ENCODE measurements at places on chromosomes 2 and 18. TPM values are rescaled to one million over a fixed set of nuclear protein-coding genes. Genes with fewer than 3 reads are reported as not detected.

Gene HOXD8
- total RNA-seq: not detected

Gene FSHR
- total RNA-seq: not detected

Gene FAM110C
- 8.6 TPM for total RNA-seq

DNA sequence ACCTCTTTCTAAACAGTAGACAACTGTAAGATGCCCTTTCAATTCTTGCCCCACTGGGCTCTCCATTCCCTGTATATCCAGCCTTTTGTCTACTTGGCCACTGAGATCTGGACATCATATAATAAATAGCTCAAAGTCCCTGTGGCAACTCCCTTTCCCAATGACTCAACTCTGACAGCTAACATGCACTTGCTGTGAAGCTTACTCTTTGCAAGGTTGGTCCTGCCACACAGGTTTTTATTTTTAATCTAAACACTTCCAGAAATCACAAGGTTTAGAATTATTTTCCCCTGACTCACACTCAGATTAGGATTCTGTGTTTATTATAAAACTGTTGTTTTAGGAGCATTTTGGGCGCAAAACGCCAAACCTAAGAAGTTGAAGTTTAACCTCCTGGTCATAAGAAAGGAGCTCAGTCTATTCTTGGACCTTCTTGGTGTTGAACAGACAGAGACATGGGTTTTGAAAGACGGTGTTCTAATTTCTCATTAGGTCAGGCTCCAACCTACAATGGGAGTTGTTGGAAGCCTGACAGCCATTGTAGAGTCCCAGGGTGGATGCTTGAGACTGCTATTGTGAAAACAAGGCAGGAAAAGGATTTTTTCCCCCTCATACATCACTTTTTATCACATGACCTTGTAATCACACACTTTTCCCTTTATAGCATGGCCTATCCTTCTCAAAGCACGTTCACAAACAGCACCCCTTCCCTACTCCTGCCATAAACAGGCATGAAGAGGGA, 124.7 kb upstream of the SERPINE2 start:
- no peak for DNase-seq

Gene ASPRV1
- 2.0 TPM for total RNA-seq

- DNase-seq: no peak
These were observed 139.7 kb downstream of the INO80D start for GRCh38 chr2:205946226-205946625.

Gene ANKRD12
- total RNA-seq: 135 TPM

DNA sequence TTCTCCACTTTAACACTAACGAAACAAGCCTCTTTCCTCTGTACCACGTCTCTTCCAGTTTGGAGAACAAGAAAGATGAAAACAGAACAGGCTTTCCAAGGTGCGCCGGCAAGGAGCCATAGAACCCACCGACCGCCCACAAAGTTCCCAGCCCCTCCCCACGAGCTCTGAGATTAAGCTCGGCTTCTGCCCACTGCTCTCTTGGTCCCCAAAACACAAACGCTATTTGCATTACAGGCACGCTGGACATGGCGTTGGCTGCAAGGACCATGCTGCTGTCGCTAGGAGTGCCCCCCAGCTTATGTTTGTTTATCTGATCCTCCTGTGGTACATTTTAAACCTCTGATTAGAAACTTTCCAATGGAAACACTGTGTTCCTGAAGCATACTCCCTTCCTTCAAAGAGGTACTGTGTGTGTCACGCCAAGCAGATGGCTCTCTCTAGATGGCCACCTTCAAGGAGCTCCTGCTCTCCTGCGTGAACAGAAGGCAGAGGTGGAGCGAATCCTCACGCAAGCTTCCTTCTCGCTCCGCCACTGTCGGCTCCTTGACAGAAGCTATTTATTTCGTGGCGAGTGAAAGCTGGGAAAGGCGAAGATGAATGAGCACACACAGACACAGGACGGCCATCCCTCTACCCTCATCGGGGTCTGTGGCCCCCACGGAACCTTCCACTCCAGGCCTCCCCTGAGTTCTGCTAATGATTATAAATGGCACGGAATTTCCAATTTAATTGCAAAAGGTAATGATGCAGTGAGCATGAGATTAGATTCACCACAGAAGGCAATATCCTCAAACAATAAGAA, 166.2 kb downstream of the EIPR1 start:
- DNase-seq: no peak

Gene MTCL1
- 15.9 TPM for total RNA-seq

DNA sequence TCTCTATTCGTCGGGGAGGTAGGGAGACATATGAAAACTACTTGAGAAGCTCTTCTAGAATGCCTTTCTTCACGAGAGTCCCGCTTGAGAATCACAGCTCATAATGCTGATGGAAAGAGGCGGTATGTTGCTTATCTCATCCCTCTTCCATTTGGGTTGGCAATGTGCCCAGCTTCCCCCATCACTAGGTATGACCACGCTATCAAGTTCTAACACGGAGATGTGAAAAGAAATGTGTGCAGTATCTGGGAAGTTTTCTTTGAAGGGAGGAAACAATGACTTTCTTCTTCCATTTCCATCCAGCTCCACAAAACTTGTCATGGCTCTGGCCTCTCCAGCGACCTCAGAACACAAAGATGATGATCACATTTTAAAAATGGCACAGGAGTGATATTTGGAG, 742.4 kb downstream of the DCDC2C start:
- no peak for DNase-seq

Gene PASK
- total RNA-seq: 15.1 TPM

Gene GPR75
- total RNA-seq: 18.3 TPM

GRCh38 chr18:68995675-68996074, 197.8 kb downstream of the CCDC102B start:
- DNase-seq: no peak

- DNase-seq: no peak
These were observed 63.1 kb downstream of the SPOPL start for GRCh38 chr2:138564586-138565229.

GRCh38 chr18:44609181-44609941, 71.3 kb upstream of the SETBP1 start:
- no peak for DNase-seq

DNA sequence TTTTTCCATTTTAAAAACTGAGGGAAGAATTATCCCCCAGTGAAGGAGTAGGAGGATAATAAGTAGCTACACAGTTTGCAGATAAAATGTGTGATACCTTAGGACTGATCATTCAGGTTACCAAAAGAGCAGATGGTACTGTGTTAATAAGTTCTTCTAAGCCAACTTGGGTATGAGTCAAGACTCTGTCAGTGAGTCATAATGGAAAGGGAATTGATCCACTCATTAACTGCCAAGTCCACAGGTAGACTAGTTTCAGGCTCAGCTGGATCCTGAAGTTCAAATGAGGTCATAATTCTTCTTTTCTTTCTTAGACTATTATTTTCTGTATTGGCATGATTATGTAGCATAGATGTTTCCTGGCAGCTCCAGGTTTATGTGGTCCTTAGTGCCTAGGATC, 142.4 kb upstream of the ALPP start:
- no peak for DNase-seq

Gene ABCG8
- total RNA-seq: 0.41 TPM

DNA sequence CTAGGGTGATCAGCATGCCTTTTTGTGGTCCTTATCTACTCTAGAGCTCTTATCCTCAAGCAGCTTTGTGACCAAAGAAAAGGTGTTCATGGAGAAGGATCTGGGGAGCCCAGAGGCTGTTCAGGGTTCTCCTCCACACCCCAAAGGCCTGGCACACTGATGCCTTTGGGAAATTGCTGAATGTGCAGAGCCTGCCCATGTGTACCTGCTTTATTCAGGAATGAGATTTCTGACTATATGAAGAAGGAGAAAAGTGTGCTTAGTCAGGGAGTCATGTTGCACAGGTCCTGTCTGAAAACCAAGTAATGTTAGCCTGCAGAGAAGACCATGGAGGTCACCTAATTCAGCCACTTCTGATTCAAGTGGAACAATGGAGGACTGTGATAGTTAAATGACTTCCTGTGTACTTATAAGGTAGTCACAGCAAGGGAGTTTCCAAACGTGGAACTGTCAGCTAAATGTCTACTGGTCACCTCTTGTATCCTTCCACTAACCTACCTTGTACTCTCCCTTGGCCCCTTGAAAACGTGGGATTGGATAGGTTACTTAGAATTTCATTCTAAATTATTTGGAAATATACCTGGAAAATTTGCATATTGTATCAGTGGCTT, 81.3 kb downstream of the LIMS1 start:
- no peak for DNase-seq

DNA sequence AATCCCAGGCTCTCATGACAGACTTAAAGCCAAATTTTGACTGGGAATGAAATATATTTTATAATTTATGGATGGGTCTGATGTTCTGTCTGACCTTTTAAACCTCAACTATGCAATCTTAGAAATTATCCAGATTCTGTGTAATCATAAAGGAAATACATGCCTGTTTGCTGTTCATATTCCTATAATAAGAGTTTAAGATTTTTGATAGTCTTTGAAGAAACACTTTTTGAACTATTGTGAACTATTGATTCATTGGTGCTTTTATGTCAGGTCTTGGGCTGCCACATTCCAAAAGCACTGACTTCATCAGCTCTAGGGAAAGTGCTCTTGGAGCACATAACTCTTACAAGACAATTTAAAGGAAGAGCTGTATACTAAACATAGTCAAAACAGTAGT, 64.2 kb downstream of the CCDC150 start:
- no peak for DNase-seq

Gene EFEMP1
- total RNA-seq: 7.3 TPM

DNA sequence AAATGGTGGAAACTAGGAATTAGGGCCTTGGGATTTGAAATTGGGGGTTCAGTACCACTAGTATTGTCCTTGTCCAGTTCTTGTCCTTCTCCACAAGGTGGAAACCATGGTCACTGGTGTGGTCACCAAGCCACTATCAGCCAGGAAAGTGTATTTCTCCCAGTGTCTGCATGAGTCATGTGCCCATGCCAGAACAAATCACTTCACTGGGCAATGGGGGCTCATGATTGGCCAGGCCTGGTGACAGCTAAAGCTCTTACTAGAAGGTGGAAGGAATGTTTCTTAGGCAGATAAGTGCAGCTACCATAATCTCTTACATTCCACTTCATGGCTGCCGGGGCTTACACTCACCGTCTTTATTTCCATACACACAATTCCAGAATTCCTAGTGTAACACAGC, 124.8 kb upstream of the TACR1 start:
- no peak for DNase-seq

Gene CD8B2
- total RNA-seq: under 0.01 TPM

Gene RFTN2
- 22.8 TPM for total RNA-seq

Gene TMEM127
- total RNA-seq: 14.7 TPM

- no peak for DNase-seq
These were observed 14.6 kb upstream of the NAPG start for GRCh38 chr18:10511236-10511635.

- DNase-seq: no peak
These were observed 6.6 kb downstream of the PROC start for GRCh38 chr2:127424598-127425520.

- DNase-seq: no peak
These were observed 24.4 kb downstream of the CD28 start for GRCh38 chr2:203730883-203731282.

DNA sequence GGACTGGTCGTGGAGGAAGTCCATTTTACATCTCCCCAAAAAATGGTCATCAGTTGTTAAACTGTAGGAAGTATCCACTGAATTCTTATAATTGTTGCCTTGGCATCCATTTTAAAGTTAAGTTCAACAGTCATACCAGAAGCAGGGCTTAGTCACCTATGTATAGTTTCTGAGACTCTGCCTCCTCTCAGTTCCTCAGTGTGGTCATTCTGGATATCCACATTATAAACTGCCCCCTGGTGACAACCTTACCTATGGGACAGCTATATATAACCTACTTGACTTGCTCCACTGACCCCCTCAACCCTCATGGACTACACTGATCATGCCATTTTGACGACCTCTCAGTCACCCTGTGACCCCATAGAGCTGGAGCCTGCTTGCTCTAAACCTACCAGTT, 617.0 kb downstream of the LRP1B start:
- no peak for DNase-seq

DNA sequence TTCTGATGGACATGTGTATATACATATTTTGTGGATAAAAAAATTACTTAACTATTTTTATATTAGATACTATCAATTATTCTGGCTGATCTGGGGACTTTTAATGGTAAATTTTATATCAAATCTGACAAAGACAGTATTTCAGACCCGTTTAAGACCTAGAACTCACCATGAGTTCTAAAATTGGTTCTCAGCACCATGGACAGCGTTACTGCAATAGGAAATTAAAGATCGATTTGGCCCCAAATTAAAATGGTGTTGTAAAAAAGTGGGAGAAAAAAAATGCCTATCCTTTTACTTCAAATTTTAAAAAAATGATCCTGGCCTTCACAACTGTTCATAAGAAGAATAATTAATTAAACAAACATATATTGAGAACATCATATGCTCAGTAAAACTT, 919 bp upstream of the SCN2A start:
- DNase-seq: no peak

Gene SGO2
- total RNA-seq: 2.9 TPM

DNA sequence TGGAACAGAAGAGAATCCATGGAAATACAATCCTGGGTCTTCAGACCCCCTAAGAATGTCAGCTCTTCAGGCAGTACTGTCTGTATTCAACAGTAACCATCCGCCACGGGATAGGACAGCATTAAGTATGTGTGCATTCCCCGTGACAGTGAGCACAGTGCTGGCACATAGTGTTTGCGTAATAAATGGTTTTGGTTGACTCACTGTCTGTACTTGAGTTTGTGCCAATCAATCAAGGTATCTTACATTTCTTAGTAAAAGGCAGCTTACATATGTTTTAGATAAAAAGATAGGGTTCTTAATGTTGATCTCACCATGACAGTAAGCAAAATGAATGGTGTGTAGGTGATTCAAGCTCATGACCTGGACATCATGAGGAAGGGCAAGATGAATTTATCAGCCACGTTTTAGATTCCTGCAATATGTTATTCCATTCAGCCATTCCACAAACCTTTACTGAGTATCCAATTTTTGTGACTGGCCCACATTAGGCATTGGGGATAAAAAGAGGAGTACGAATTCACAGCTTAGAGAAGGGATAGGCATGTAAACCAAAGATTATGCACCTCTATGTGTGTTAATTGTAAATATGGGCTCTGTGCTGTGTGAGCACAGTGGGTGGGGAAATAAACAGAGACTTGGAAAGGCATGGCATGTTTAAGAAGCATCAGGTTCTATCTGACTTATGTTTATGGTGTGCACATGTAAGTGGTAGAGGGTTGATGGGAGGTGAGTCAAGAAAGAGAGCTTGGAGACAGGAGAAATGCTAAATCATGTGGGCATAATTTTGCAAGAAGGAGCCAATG, 258.8 kb downstream of the SLC8A1 start:
- DNase-seq: no peak

Gene SEMA4F
- 14.7 TPM for total RNA-seq

DNA sequence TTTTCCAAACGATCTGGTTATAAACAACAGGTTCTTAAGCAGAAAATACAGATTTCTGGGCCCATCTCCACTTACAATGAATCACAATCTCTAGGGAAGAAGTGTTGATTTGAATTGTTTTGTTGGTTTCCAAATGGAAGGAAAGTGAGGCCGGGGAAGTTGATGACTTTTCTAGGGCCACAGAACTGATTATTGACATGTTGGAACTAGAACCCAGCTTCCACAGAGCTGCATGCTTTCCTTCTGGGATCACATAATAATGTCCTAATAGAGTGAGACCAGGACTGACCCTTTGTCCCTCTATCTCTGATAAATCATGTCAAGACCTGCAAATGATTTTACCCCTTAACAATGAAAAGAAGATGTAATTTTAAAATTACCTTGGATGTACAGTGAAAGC, 332.2 kb downstream of the OSR1 start:
- no peak for DNase-seq

Gene RAX
- not detected for total RNA-seq

Data from frontal cortex (tissue), 4 donors.